ENCODE measurements at places on chromosomes 1 and 21.
A peak's percentile ranks its signal among the peaks of the same experiment; 100 is the strongest.

DNA sequence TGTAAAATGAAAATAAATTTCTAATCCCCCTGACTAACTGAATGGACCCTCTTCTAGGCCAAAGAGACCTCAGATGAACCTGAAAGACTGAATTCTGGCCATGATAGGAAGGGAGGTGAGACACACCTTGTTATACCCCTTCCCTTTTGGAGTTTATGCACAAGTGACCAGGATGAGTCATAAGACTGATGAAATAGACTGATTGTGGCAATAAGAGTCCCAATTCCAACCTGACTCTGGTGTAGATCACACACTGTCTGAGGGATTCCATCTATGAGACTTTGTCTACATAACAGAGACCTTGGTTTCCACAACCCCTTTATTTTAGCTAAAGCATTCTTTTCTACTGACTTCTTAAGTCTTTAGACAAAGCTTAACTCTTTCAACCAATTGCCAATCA lies 13.5 kb upstream of the OR2G2 start:
- no peak for DNase-seq

GRCh38 chr1:10915594-10915993 lies 96.9 kb upstream of the TARDBP start:
- DNase-seq, result no peak

DNA sequence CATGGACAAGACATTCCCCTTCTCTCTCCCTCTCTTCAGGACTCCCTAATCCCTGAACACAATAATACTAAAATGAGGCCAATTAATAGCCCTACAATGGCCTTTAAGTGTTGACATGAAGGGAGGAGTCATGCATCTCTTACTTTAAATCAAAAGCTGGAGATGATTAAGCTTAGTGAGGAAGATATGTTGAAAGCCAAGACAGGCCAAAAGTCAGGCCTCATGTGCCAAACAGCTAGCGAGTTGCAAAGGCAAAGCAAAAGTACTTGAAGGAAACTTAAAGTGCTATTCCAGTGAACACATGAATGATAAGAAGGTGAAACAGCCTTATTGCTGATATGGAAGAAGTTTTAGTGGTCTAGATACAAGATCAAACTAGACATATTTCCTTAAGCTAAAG lies 49.5 kb upstream of the CD46 start:
- no peak for DNase-seq

DNA sequence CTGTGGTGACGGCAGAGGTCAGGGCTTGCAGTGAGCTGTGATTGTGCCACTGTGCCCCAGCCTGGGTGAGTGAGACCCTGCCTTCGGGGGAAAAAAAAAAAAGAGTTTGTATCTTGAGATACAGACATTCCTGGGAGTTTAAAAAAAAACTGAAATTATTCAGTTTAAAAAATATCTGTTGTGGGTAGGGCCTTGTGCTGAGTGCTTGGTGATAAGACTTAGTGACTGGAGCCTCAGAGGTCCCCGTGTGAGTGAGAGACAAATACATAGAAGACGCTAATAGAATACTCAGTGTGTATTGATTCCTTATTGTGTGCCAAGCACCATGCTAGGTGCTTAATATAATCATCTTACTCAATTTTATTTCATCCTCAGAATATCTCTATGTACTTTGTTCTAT lies 22.7 kb downstream of the DDI2 start:
- no peak for DNase-seq

DNA sequence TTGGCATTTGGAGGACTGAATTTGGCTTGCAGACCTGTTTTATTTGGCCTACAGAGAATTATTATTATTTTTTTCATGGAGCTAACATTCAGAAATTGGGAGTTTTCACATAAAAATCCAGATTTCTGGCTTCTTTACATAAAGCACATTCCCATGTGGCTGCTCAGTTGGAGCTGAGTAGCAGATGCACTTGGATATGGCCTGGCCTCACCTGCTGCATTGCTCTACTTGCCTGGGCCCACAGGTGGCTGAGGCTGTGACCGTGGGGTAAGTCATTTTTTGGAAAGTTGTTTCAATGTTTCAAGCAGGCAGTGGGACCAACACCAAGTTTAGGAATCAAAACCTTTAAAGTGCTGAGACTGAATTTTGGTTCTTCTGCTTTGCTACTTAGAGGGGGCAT lies 56.7 kb downstream of the GADD45A start:
- no peak for DNase-seq

GRCh38 chr21:24577301-24577700 lies 1030.0 kb downstream of the MRPL39 start:
- no peak for DNase-seq

- DNase-seq, result no peak
Measured at GRCh38 chr1:185668013-185668412, 66.2 kb upstream of the HMCN1 start.

GRCh38 chr1:64243757-64244080 lies 40.3 kb downstream of the UBE2U start:
- no peak for DNase-seq

GRCh38 chr1:153832293-153832692 lies 57.1 kb downstream of the SLC27A3 start:
- no peak for DNase-seq

GRCh38 chr1:41327383-41327999 lies 33.7 kb upstream of the FOXO6 start:
- no peak for DNase-seq

- DNase-seq, result no peak
Measured at GRCh38 chr1:159798893-159799292, 3.3 kb upstream of the FCRL6 start.

GRCh38 chr21:29376556-29376955 lies 77.8 kb downstream of the BACH1 start:
- peak; percentile 36 for DNase-seq

GRCh38 chr1:157176591-157177121 lies 38.5 kb upstream of the ETV3 start:
- DNase-seq, result no peak

GRCh38 chr1:95002164-95002539 lies 70.6 kb downstream of the ALG14 start:
- DNase-seq, result no peak

DNA sequence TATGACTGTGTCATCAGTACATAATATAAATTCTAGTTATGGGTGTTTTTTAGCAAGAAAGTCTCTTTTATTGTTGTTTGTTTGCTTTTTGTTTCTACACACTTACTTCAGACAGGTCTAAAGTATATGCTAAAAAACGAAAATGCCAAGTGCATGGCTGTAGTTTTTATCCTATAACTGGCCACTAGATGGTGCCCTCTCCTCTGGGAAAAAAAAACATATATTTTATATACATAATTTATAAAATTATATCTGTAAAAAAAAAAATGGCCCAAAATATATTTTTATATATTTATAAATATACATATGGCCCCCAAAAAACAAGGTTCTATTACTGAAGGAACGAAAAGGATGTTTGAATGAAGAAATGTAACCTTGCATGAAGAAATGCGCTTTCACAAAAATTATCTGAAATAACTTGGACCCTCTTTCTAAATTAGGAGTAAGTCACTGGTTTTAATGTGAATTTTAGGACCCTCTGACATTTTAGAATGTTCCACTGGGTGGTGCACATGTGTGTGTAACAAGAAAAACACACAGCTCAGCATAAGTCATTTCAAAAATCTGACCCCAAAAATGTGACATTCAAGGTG lies 93.5 kb downstream of the TTLL7 start:
- DNase-seq, result no peak

- no peak for DNase-seq
Measured at GRCh38 chr1:50972766-50973165, 2.7 kb downstream of the CDKN2C start.

DNA sequence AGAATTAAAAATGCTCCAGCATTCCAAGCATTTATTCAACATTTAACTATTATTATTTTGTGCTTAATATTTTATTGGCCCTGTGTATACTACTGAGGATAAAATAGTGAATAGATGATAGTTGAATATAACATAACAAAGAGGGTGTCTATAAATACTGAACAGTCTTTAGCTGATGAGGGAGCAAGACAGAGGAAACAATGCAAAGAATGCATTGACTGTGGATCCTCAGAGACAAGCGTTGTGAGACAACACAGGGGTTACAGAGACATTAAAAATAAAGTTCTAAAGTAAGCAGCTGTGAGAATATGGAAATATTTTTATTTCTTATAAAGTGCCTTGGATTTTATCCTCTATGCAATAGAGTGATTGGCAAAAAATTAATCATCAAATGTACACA lies 1133.1 kb downstream of the PLA2G4A start:
- no peak for DNase-seq

DNA sequence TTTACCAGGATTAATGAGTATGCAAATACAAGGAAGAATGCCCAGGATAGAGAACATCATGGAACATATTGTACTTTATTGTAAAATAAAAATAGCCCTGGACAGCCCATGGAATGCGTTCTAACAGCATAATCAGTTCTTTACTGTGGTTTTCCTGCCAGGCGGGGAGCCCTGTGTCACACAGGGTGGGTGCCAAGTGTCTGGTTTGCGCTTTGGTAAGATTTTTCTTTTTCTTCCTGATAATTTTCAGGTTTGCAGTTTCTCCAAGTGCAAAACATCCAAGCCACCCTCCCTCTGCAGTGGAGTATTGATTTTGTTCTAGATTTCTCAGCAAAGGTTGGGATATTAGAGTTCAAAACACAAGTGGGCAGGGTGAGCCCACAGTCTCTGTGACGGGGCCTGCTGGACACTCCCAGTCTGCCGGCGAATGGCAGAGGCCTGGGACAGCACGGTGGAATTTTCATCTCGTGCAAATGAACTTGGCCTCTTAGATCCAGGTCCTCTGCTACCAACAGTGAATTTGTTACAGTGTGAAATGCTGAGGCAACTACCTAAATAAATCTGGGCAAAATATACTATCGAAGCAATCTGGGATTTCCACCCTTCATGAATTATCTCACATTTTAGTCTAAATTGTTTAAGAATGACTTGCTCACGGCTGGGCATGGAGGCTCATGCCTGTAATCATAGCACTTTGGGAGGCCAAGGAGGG lies 15.6 kb upstream of the KCNJ15 start:
- no peak for DNase-seq

- DNase-seq, result no peak
Measured at GRCh38 chr21:16407403-16408240, 677.8 kb downstream of the USP25 start.

DNA sequence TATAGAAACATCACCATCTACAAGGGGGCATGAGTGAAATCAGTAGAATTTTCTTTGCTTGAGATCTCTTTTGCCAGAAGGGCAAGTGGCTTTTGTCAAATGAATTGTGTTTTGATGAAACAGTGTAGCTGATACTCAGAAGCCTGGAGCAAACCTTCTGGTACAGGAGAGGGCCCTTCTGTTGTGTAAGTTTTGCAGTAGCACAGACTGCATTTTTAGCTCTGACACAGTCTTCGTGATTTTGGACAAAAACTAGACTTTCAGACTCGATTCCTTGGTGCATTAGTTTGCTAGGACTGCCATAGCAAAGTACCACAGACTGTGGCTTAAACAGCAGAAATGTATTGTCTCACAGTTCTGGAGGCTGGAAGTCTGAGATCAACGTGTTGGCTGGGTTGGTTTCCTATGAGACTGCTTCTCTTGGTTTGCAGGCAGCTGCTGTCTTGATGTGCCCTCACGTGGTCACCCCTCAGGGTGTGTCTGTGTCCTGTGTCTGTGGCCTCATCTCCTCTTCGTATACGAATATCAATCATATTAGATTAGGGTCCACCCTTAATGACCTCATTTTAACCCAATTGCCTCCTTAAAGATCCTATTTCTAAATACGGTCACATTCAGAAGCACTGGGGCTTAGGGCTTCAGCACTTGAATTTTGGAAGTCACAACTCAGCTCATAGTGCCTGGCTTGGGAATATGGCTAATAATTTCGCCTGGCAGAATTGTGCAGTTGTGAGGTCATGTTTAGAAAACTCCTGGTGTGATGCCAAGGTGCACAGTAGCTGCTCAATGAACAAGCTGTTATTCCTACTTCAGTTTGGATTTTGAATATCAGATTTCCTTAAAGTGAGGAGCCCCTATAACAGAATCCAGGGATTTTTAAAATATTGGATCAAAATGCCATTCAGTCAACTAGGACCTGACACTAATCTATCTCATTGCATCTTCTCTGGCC lies 21.2 kb upstream of the DISC1 start:
- no peak for DNase-seq

GRCh38 chr1:42323551-42323950 lies 11.5 kb downstream of the FOXJ3 start:
- no peak for DNase-seq
